ENCODE measurements at places on chromosomes 7 and 10. TPM values are rescaled to one million over a fixed set of nuclear protein-coding genes. Genes with fewer than 3 reads are reported as not detected.

NME8 gene
- not detected for polyA plus RNA-seq

- DNase-seq: no peak
These were observed 176.7 kb downstream of the GPAM start for GRCh38 chr10:112006831-112007230.

DNA sequence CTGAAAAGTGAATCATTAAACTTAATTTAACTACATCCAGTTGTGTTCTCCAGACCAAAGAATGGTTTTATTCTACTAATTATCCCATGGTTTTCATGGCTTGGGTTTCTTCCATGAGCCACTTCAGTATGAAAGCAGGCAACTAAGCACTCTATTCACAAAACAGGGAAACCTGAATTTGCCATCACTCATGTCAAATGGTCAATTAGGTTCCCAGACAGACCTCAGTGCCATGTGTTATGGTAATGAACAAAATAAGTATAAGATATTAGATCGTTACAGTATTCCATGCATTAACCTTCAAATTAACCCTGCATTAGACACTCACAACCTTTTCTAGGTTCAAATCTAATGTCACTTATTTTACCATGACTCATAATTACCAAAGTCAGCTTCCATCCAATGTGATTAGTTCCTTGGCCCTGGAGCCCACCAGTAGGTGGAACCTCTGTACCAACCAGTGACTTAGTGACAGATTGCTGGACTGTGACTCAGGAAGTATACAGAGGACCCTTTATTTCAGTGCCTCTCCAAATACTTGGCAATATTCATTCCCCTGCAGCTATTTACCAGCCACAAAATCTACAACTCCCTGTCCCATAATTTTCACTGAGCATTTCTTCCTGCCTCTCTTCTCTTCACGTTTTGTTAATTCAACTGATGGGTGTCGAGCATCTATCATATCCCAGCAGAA, 1270.2 kb upstream of the SORCS1 start:
- DNase-seq: peak; percentile 27

DNA sequence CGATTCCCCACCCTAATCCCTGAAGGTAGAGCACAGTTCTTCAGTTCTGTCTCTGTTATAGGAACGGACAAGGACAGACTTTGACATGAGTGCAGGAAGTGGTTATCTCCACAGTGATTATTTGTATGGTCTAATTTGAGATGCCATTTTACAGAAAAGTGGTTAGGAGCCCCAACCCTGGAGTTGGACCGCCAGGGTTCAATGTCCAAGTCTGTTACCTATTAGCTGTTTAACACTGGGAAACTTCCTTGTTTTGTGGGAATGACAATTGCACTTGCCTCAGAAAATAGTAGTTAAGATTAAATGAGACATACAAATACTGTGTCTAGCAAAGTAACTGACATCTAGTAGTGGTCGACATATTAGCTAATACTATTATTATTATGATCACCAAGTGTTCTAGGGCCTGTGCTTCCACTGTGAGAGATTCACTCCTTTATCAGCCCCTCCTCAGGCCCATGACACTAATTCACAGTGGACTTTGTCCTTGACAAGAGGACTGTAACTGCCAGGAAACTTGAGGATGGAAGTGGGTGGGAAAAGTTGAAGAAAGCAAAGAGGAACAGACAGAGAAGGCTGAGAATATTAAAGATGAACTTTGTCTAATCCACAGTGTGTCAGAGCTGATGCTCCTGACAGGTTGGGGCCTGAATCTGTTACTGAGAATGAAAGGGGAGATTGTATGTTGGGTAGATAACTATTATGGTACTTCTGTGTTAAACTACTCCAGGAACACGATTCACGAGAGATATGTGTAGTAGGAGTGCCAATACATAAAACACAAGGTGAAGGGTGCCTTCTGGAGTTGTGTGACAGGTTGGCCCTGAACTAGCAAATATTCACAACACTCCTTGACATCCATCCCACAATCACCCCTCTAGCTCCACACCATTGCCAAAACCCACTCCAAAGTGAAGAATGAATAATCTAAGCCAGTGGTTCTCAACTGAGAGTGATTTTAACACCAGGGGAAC, 66.4 kb downstream of the TAC1 start:
- no peak for DNase-seq

FAM200A gene
- polyA plus RNA-seq: 4.1 TPM

GRCh38 chr7:28835800-28836199, 122.3 kb downstream of the TRIL start:
- no peak for DNase-seq

AFAP1L2 gene
- polyA plus RNA-seq: 7.5 TPM

- DNase-seq: no peak
These were observed 175.2 kb upstream of the TNRC18 start for GRCh38 chr7:5598769-5599371.

C10orf53 gene
- not detected for polyA plus RNA-seq

DNA sequence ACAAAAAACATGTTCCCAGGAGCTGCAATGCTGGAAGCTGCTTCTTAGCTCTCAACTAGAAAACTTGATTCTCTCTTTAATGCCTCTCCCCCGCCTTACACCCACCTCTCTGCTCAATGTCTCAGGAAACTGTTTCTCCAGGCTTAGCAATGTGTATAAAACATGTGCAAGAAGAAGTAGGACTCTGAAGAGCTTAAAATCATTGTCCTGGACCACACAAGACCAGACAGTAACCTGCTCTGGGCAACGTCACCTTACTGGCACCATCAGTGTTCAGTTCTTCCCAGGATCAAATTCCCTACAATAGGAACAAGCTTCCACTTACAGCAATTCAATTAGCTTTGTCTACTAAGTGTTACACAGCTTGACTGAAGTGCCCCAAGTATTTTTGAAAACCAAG, 104.9 kb downstream of the RAPGEF5 start:
- DNase-seq: no peak

PLAU gene
- 1.8 TPM for polyA plus RNA-seq

GRCh38 chr10:126459878-126460481, 71.7 kb upstream of the ADAM12 start:
- no peak for DNase-seq

CFAP43 gene
- 1.2 TPM for polyA plus RNA-seq

- DNase-seq: no peak
These were observed 192.4 kb upstream of the DKK1 start for GRCh38 chr10:52121688-52122087.

- no peak for DNase-seq
These were observed 39.1 kb downstream of the LRRC20 start for GRCh38 chr10:70343312-70343711.

ITIH5 gene
- polyA plus RNA-seq: 19.7 TPM

GRCh38 chr10:116752969-116753665, 10.8 kb upstream of the HSPA12A start:
- no peak for DNase-seq

- no peak for DNase-seq
These were observed 76.6 kb upstream of the HGF start for GRCh38 chr7:81846398-81846797.

GPR26 gene
- polyA plus RNA-seq: 0.59 TPM

DNA sequence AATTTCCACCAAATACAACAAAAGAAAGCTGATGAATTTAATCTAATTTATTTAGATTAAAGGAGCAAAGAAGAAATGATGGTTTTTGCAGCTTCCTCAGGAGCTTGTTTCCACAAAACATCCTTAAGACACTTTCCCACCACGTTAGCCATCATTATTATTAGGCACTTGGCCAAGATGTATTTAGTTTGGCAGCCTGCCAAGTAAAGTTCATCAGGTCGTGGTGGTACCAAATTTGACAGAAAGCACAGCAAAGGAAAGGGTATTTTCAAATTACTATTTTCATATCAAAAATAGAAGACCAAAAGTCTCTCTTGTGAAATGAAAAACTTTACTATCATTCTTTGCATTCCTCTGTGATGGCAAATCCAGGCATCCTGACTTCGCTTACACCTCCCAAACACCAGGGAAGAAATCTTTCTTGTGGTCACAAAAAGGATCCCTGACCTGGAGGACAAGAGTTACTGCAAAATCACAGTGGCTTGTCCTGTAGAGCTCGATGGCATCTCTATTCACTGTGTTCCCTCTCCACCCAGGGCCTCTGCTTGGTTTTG, 123.1 kb upstream of the INHBA start:
- no peak for DNase-seq

DNA sequence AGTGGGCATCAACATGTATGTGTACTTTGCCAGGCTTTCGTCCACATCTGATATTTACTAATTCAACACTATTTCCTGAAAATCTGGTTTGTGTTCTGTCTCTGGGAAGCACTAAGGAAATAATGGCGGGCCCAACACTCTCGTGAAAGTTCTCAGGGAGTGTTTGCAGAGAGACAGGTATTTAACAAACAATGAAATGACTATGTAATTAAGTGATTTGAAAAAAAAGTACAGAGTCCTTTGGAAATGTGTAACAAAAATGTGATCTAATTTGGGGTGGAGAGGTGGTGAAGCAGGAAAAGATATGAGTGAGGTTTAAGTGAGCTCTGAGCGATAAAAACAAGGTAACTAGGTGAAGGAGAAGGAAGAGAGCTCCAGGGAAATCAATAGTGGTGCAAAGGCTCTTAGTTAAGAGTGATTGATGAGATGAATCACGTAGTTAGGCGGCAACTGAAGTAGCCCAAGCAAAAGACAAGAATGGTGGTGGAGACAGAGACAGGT, 95.3 kb upstream of the DNAJB12 start:
- DNase-seq: no peak

CYP2C8 gene
- polyA plus RNA-seq: not detected

- peak; percentile 93 for DNase-seq
These were observed 50.6 kb upstream of the ITGB1 start for GRCh38 chr10:33008499-33009243.

GRCh38 chr10:128932071-128932820, 534.8 kb upstream of the MGMT start:
- no peak for DNase-seq

CNPY1 gene
- polyA plus RNA-seq: 0.97 TPM

MGMT gene
- polyA plus RNA-seq: 7.7 TPM

MLLT10 gene
- polyA plus RNA-seq: 17.4 TPM

- no peak for DNase-seq
These were observed 88.4 kb upstream of the ZMIZ1 start for GRCh38 chr10:78980354-78980753.
